Cardiac fibroblast (primary cell): ENCODE measurements at places on chromosomes 13 and 19.

GRCh38 chr13:96091164-96092117 lies 1.5 kb downstream of the HS6ST3 start:
- peak; percentile 22 for DNase-seq

GRCh38 chr19:18421371-18421959 lies 2.3 kb downstream of the SSBP4 start:
- DNase-seq, result no peak

GRCh38 chr19:32702010-32702409 lies 10.4 kb downstream of the NUDT19 start:
- DNase-seq, result no peak

DNA sequence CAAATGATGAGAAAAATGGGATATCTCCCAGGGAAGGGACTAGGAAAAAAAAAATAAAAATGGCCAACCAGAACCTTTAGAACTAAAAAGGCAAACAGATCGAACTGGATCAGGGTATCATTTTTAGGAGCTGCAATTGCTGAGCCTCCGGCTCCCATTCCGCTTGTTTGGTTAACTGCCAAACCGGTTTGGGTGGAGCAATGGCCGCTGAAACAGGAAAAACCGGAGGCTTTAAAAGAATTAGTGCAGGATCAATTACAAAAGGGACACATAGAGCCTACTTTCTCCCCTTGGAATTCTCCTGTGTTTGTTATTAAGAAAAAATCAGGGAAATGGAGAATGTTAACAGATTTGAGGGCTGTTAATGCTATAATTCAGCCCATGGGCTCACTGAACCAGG lies 12.7 kb upstream of the ZNF443 start:
- no peak for DNase-seq

DNA sequence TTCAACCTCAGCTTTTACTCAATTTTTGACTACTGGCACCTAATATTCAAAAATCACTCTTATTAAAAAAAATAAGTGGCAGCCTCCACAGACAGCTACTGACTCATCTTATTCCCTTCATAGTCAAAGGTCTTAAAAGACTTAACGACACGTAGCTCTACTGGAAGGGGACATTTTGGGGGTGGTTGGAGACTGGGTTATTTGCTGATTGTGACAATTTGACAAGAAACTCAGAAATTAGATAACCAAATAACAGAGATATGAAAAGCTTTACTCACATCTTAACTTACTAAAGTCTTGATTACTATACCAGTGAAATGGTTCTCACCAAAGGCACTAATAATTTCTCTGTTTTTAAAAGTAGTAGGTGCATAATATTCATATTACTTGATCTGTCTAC lies 25.7 kb downstream of the UGGT2 start:
- DNase-seq, result no peak

GRCh38 chr19:42335374-42335936 lies 10.0 kb downstream of the MEGF8 start:
- no peak for DNase-seq

- DNase-seq, result no peak
These were observed 6.4 kb upstream of the CLASRP start for GRCh38 chr19:45032421-45032820.
